Activated CD8-positive, alpha-beta memory T cell treated with anti-CD3 and anti-CD28 coated beads for 24 hours (primary cell): ENCODE measurements at places on chromosomes 3 and 15.
A peak's percentile ranks its signal among the peaks of the same experiment; 100 is the strongest.

- DNase-seq = peak; percentile 64
Measured at GRCh38 chr3:140863580-140864009, 78.0 kb upstream of the SLC25A36 start.

DNA sequence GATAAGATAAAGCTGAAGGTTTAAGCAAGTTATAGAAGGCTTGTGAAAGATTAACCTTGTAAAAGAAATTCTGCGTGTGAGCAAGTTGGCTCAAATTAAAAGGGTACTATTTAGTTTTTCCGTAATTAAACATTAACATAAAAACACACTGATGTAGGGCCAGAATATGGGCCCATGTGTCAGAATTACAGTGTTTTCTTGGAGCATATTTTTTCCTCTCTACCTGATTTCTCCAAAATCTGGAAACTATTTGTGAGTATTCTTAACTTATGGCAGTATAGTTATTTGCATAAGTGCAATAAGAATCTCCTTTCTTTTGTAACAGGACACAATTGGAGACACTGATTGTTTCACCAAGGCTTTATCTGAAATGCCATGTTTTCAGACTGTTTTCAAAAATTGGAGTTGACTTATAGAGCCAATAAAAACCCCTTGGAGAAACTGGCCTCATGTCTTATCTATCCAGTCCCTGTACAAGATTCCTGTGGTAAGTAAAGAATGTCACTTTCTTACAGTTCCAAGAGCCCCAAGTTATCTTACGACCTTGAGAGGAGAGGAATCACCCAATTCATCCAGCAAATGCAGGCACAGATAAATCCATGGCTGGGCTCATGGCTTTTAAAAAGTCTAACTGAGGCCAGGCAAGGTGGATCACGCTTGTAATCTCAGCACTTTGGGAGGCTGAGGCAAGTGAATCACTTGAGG is 47.8 kb upstream of the P2RY1 start:
- DNase-seq = no peak

DNA sequence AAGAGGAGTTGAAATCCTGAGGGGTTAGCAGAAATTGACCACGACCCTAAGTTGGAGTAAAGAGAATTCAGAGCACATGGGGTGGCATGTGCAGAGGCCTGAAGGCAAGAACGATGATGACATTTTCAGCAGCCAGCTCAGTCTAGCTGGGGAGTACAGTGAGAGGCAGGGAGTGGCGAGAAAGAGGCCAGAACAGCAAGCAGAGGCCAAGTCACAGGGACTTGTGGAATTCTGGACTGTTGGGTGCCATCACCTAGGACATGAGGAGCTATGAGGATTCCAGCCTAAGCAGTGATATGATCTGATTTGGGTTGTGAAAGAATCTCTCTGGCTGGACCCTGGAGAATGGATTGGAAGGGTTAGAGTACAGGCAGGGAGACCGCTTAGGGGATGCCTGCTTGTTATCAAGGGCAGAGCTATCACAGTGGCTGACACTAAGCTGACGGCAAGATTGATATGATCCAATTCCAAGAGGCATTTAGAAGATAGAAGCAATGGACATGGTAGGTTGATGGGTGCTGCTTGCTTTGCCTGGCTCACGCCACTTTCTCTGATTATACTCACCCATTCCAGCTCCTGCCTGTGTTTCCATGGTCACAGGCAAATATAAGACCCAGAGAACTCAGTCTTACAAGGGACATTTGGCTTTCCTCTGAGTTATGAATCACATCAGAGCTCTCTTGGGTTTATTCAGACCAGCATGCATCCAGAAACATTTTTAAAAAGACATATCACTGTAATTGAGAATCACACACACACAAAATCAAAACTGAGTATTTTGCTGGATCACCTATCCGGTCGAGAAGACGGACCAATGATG is 66.4 kb downstream of the LRTM1 start:
- no peak for DNase-seq

DNA sequence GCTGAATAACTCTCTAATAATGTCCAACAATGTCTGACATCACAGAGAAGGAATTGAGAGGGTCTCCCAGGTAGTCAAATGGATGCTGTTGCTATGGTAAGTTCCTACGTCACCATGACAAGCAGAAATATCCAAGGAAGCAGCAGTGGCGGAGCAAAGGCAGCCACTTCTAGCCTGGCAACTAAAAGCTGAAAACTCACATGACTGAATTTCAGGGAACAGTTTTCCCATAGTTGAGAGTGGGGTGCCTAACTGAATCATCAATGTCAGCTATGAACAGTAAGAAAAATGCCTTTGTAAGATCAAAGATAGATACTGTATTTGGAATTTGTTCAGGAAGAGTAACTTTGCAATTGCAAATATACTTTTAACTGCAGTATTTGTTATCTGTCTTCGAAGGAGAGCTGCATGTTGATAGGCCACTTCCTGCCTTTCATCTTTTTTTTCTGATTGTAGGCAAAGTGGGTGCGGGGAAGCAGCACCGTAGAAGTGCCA is 161.7 kb downstream of the BBX start:
- no peak for DNase-seq

GRCh38 chr15:74613089-74613952 is 2.3 kb upstream of the CLK3 start:
- no peak for DNase-seq

GRCh38 chr3:14129296-14129695 is 4.4 kb downstream of the TMEM43 start:
- peak; percentile 7 for DNase-seq

GRCh38 chr15:55669270-55669669 is 73.7 kb downstream of the PRTG start:
- DNase-seq = no peak

DNA sequence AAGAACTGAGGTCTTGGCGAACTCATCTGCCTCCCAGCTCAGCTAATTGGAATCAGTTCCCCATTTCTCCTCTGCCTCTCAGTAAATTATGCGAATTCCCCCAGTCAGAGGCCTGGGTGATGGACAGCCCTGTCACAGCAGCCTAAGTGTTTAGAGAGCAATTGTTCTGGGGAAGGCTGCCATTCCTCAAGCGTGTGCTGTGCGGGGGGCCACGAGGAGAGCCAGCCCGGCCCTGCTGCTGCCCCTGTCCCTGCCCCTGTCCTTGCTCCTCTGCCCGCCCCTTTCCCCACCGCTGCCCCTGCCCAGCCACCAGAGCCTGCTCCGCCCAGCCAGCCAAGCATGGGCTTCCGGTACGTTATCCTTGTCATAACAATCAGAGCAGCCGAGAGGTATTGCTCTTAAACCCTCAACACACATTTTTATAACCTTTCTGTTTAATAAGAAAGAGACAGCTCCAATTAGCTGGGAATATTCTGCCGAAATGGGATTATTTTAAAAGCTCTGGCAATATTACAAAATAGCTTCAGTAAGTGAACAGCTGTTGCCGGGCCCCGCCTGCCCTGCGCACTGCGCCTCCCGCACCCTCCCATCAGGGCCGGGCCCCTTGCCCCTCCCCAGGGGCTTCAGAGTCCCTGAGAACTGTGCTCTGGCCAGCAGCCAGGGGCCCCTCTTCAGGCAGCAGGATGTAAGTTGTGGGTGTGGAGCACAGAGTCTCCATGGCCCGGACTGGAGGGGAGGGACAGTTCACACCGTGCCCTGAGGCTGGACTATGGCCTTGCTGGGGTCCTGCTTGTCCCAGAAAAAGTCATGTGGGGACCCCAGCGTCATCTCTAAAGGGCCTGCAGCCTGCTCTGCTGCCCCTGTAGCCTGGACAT is 12.4 kb upstream of the CACNA2D2 start:
- DNase-seq = no peak

GRCh38 chr3:185519021-185519420 is 20.2 kb upstream of the TMEM41A start:
- DNase-seq = no peak

GRCh38 chr3:134344560-134344959 is 29.7 kb downstream of the AMOTL2 start:
- no peak for DNase-seq

GRCh38 chr3:182241766-182242488 is 530.2 kb downstream of the SOX2 start:
- DNase-seq = no peak

GRCh38 chr3:197354568-197355001 is 56.2 kb upstream of the DLG1 start:
- no peak for DNase-seq

GRCh38 chr15:57698243-57698642 is 8.3 kb upstream of the POLR2M start:
- DNase-seq = no peak

DNA sequence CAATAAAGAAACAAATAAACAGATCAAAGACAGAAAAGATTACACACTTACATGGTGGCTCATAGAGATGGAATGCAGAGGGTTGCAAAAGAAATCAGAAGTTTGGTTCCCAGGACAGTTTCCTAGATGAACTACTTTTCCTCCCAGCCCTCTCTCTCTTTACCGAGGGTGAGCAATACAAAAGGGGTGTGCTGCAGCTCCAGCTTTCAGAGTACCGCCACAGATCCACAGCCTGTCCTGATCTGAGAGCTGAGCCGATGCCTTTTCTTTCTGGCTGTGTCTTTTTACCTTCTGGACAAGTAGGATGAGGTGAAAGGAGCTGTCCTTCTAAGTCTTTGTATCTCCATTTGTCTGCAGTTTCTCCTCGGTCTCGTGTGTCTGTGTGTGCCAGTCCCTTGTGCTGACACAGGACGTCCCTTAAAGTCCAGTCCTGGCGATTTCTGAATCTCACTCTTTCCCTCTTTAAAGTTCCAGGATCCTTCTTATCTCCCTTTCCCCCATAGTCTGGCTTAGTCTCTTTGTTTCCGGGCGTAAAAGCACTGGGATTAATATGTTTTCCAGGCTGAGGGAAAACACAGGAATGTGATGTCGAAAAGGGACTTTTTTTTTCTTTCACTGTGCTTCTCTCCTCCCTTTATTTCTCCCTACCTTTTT is 540 bp downstream of the CCDC80 start:
- no peak for DNase-seq

DNA sequence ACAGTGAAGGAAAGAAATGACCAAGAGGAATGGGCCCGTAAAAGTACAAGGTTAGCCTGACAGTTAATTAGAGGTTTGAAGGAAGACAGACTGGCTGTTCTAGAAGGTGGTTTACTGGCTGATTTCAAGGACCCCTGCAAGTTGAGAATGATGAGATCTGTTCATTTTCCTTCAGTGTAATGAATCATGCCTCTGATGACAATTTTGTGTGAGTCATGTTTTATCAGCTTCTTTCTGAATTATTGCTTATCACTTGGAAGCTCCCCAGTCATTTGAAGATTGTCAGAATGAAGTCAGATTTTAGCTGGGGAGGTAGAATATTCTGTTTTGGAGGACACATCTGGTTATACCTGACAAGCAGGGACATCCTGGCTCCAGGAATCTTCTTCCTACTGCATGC is 50.6 kb downstream of the DRD3 start:
- DNase-seq = no peak

- no peak for DNase-seq
Measured at GRCh38 chr3:34881026-34881425, 758.3 kb upstream of the ARPP21 start.

DNA sequence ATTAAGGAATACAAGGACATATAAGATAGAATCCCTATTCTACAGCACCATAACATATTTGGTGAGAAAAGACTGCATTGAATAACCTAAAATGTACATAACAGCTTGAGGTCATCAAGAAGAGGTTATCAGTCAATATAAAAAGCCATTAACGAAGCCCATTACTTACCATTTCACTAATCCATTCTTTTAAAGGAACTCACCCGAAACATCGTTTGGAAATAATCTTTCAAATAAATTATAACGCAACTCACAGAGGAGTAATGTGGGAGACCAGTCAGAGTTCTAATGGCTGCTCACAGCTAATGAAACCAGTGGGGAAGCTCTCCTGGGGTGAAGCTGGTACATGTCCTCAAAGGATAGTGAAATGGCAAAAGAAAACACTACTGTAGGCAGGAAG is 188.4 kb downstream of the TBC1D5 start:
- DNase-seq = no peak

DNA sequence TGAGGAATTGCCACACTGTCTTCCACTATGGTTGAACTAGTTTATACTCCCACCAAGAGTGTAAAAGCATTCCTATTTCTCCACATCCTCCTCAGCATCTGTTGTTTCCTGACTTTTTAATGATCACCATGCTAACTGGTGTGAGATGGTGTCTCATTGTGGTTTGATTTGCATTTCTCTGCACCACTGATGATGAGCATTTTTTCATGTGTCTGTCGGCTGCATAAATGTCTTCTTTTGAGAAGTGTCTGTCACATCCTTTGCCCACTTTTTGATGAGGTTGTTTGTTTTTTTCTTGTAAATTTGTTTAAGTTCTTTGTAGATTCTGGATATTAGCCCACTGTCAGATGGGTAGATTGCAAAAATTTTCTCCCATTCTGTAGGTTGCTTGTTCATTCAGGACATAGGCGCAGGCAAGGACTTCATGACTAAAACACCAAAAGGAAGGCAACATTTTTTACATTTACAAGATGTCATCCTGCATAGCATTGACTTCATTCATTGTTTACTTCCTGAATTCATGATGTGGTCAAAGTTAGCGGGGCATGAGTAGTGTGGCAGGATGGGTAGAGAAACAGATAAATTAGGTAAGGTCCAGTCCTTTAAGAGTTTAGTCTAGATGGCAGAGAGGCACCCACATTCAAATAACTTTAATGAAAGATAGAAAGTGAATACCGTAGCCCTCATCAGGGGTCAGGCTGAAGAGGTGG is 45.1 kb upstream of the LPP start:
- no peak for DNase-seq

GRCh38 chr3:197430502-197430901 is 125.3 kb downstream of the BDH1 start:
- DNase-seq = no peak

DNA sequence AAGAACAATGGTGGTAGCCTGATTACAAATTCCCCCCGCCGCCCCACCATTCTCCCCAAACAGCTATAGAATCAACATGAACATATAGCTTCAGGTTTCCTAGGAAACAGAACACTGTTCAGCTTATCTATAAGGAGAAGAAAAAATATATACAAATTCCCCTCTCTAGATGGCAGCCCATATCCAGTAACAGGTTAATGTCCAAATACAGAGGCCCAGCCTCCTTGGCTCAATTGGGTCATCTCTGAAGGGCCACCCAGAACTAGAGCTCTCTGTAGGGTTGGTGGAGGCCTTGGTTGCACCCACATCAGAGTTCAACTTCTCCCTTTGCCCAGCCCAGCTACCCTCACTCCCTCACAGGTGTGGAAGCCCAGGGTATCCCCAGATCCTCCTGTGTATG is 91.5 kb upstream of the ADAMTS17 start:
- no peak for DNase-seq

DNA sequence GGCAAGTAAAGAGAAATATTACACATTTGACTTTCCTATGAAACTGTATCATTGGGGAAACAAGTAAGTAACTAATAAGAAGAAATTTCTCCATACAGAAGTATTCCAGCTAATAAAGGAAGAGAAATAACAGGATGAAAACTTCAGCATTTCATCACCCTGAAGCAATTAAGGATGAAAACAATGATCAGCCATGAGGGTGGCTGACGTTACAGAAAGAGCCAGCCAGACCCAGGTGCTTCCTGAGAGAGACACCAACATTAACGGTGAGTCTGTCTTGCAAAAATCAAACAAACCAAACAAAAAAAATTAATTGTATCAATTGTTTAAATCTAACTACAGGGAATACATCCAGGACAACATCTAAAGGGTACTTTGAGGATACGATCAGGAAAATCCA is 190.0 kb downstream of the ARRDC4 start:
- DNase-seq = no peak
